ENCODE measurements at places on chromosomes 11 and 22. TPM values are rescaled to one million over a fixed set of nuclear protein-coding genes. Genes with fewer than 3 reads are reported as not detected.

OR5A1 gene
- polyA plus RNA-seq: 0.03 TPM

SMPD1 gene
- polyA plus RNA-seq: 27.9 TPM

C11orf42 gene
- polyA plus RNA-seq: 2.1 TPM

DNA sequence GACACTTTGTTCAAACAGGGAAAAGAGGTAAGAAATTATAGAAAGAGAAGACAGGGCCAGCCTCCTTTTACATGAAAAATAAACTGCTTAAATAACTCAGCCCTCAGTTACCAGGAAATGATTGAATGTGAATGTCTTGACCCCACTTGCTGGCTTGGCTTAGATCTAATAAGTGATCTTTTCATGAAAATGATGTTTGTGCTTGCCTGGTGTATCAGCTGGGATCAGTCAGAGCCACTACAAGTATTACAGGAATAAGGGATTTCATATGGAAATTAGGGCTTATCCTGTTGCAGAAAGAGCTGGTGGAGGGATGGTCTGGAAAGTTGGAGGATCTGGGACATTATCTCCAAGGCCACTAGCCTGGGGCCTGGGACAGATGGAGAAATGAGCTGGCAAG, 51.8 kb downstream of the COMMD9 start:
- DNase-seq: no peak

GRCh38 chr22:22047266-22047665, 64.7 kb upstream of the TOP3B start:
- no peak for DNase-seq

DNA sequence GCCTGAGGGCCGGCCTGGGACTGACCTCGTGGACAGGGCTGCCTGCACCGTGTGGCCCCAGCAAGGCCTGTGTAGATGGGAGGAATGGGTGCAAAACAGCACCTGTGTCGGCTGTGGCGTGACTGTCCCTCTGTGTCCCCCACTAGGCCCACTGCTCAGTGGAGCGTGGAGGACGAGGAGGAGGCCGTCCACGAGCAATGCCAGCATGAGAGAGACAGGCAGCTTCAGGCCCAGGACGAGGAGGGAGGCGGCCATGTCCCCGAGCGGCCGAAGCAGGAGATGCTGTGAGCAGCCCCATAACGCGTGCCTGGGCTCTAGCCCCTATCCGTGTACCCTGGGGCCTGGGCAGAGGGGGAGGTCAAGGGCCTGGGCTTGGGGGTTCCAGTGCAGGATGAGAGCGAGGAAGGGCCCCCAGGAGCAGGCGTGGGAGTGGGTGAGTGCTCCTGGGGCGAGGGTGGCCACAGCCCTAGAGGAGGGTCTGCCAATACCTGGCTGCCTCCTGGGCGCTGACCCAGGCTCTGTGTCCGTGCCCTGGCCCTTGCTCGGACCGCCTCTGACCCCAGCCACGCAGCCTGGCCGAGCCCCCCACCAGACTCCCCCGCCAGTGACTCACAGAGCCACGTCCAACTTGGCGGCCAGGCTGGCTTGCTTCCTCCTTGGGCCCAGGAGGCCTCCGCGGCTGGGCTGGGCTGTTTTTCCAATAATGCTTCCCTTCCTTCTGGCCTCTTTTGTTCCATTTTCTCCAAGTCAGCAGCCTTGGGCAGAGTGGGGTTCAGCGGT, 11.6 kb downstream of the PRR33 start:
- DNase-seq: no peak

DNA sequence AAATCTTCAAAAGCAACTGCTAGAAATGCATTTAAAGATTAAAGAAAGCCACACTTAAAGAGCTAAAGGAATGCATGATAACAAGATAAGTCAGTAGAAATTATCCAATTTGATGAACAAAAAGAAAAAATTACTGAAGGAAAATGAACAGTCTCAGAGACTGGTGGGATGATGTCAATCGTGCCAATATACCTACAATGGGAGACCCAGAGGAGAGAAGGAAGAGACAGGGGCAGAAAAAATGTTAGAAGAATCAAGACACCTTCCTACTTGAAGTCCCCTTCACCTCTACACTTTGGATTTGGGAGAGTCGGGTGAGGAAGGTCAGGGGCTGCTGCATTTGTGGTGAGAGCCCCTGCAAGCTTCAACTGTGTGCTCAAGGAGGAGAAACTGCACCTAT, 216.3 kb downstream of the BUD13 start:
- DNase-seq: no peak

- DNase-seq: no peak
These were observed 131.2 kb upstream of the B3GAT1 start for GRCh38 chr11:134543241-134543640.

DNA sequence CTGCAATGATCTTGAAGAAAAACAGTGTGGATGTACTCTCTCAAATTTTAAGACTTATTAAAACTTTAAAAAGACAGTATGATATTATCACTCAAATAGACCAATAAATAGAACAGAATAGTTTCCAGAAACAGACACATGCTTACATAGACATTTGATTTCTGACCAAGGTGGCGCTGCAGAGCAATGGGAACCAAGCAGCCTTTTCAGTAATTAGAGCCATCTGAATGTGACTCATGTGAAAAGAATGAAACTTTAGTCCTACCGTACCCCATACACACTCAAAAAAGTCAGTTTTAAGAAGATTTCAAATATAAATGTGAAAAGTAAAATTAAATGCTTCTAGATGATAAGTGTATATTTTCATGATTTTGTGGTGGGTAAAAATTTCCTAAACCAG, 74.2 kb upstream of the MS4A8 start:
- no peak for DNase-seq

GRCh38 chr11:25755381-25755780, 576.5 kb upstream of the ANO3 start:
- DNase-seq: no peak
